ENCODE measurements at places on chromosomes 5 and 9.

- no peak for DNase-seq
Measured at GRCh38 chr5:11062397-11062796, 301.4 kb upstream of the DAP start.

- DNase-seq, result no peak
Measured at GRCh38 chr9:114524247-114524681, 19.0 kb upstream of the WHRN start.

DNA sequence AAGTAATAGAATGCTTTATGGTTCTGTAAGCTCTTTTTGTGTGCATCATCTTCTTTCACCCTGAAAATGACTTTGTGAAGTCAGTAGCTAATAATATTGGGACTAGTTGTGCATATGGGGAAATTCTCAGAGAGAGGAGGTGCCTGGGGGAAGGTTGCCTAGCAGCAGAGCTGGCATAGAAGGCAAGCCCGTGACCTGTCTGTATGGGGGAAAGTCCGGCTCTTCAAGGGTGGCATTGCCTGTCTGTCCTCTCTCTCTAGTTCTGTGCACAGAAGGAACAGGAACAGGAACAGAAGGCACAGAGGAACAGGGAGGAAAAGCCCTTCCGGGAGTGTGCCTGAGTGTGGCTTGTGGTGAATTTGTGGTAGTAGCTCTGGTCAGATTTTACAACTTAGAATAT lies 33.1 kb downstream of the SH3GL2 start:
- no peak for DNase-seq

- no peak for DNase-seq
Measured at GRCh38 chr5:170302653-170303501, 5.3 kb upstream of the LCP2 start.

DNA sequence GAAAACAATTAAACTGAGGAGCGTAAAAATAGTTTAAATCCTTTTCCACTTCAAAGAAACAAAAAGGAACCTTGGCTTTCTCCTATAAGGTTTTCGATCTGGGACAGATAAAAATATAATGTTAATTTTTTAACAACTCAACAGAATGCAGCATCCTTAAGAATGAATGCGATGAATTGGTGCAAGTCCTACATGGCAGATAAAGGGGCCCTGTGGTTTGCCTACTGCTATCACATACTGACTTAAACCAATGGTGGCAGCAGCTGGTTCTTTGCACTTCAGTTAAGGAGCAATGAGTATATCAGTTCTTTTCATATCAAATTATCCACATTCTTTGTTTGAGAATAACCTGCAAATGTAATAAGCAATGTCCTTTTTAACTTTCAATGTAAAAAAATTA lies 12.4 kb upstream of the TYRP1 start:
- DNase-seq, result no peak

DNA sequence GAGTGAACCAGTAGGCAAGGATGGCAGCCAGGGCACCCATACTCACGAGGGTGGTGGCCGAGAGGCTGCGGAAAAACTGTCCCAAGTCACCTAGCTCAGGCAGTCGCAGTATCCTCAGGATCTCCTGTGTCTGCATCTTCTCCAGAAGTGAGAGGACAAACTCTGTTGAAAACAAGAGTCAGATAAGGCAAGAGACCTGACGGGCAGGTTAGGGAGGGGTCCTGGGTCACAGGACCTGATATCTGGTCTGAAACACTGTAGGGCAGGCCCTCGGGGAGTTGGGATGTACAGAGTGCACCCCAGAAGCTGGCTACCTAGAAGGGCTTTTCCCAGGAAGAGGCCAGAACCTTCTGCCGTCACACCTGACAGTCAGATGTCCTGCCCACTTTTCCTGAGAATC lies 17.4 kb downstream of the ACSL6 start:
- no peak for DNase-seq

- DNase-seq, result no peak
Measured at GRCh38 chr5:172569861-172570558, 71.1 kb upstream of the NEURL1B start.

- DNase-seq, result no peak
Measured at GRCh38 chr5:72662936-72663335, 153.5 kb upstream of the TNPO1 start.

- no peak for DNase-seq
Measured at GRCh38 chr5:143311955-143312354, 91.5 kb downstream of the NR3C1 start.

GRCh38 chr9:124399968-124400940 lies 15.0 kb downstream of the PSMB7 start:
- no peak for DNase-seq

All from NCI-H748 treated with DMSO at 0.1 percent for 48 hours (cell line).